Heart left ventricle (tissue), 16 donors: ENCODE measurements at places on chromosomes 7 and 10. TPM values are rescaled to one million over a fixed set of nuclear protein-coding genes. Genes with fewer than 3 reads are reported as not detected.

The SLC13A4 gene
- 0.48 TPM for total RNA-seq

The VPS37D gene
- total RNA-seq = 2.8 TPM

DNA sequence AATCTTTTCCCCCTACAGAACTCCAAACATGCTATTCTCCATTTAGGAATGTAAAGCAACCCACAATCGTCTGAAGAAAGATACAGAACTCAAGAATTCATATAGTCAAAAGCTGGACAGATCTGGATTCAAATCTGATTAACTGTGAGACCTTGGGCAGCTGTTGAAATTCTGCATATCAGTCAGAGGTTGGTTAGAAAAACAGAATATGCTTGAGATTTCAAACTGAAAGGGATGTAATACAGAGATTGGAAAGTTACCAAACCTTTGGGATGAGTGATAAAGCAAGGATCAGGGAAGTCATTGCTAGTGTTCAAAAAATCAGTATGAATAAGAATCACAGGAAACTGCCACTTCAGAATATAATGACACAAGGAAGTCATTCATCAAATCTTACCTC is 406.6 kb downstream of the HTR7 start:
- no peak for DNase-seq
- no peaks in the 10 kb centered on the region for H3K4me1 ChIP-seq
- no peaks in the 10 kb centered on the region for H3K27me3 ChIP-seq
- H3K27ac ChIP-seq = no peak overlapping the region
- no peak overlapping the region for H3K4me3 ChIP-seq
- H3K36me3 ChIP-seq = no peaks in the 10 kb centered on the region

DNA sequence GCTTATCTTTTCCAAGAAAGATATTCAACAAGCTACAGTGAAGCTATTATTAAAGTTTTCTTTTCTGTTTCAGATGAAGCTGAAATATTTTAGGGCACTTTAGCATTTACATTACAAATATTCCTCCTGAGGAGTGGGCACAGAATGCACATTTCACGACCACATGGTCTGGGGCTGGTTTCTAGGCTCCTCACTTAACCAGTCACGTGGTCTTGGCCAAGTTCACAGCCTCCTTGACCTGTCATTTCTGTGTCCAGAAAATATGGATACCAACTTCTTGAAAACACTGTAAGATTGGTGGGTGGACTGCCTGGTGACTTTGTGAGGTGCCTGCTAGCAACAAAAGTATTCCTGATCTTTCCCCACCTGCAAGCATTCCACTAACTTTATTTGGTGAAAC is 70.9 kb downstream of the FAM171A1 start:
- H3K4me1 ChIP-seq = peaks cover 6% of the 10 kb centered on the region
- H3K27ac ChIP-seq = no peak overlapping the region
- H3K36me3 ChIP-seq = no peaks in the 10 kb centered on the region
- DNase-seq = no peak

The CLCN1 gene
- not detected for total RNA-seq

GRCh38 chr7:132097550-132098134 is 478.6 kb downstream of the PLXNA4 start:
- no peak overlapping the region for H3K27ac ChIP-seq
- DNase-seq = no peak
- H3K27me3 ChIP-seq = no peaks in the 10 kb centered on the region
- no peaks in the 10 kb centered on the region for H3K4me1 ChIP-seq
- no peaks in the 10 kb centered on the region for H3K36me3 ChIP-seq

DNA sequence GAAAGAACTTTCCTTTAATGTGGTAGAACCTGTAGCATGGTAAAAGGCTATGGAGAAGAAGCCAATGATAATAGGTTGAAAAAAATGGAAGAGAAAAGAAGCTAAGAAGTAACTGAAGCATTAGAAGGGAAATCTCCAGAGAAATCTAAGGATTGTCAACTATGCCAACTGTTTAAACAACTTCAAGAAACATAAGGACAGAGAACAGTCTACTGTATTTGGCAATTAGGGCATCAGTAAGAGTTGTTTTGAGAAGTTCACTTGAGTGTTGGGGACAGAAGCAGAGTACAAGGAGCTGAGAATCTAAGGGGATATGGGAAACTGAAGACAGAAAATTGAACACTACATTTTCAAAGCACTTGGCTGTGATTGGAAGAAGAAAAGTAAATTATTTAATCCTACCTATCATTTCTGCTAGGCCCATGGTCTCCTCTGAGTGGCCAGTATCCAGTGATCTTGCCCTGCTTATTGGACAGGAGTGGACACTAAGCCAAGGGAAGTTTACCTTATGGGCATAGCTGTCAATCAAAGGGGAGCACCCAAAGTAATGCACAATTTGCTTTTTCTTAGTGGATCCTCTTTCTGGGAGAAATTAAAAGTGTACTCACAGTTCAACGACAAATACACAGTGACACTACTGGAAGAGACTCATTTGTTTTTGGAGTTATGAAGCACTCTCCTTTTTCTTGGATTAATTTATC is 56.4 kb upstream of the CCDC71L start:
- H3K36me3 ChIP-seq = no peaks in the 10 kb centered on the region
- H3K27me3 ChIP-seq = no peaks in the 10 kb centered on the region
- DNase-seq = no peak
- H3K4me1 ChIP-seq = peaks cover 10% of the 10 kb centered on the region

- no peak overlapping the region for H3K27ac ChIP-seq
- H3K4me3 ChIP-seq = no peak overlapping the region
- no peak for DNase-seq
These were observed 325.6 kb downstream of the ZWINT start for GRCh38 chr10:56035489-56035888.

The RASA4B gene
- 11.5 TPM for total RNA-seq

GRCh38 chr7:139596626-139597025 is 73.1 kb downstream of the CLEC2L start:
- H3K36me3 ChIP-seq = peaks cover 100% of the 10 kb centered on the region
- H3K4me3 ChIP-seq = no peak overlapping the region
- no peaks in the 10 kb centered on the region for H3K27me3 ChIP-seq
- H3K27ac ChIP-seq = no peak overlapping the region
- peaks cover 3% of the 10 kb centered on the region for H3K4me1 ChIP-seq

- no peaks in the 10 kb centered on the region for H3K4me1 ChIP-seq
- no peak for DNase-seq
- H3K27me3 ChIP-seq = no peaks in the 10 kb centered on the region
- H3K27ac ChIP-seq = no peak overlapping the region
These were observed 34.7 kb downstream of the GRID1 start for GRCh38 chr10:86331861-86332260.

The PTPRN2 gene
- total RNA-seq = 1.3 TPM

DNA sequence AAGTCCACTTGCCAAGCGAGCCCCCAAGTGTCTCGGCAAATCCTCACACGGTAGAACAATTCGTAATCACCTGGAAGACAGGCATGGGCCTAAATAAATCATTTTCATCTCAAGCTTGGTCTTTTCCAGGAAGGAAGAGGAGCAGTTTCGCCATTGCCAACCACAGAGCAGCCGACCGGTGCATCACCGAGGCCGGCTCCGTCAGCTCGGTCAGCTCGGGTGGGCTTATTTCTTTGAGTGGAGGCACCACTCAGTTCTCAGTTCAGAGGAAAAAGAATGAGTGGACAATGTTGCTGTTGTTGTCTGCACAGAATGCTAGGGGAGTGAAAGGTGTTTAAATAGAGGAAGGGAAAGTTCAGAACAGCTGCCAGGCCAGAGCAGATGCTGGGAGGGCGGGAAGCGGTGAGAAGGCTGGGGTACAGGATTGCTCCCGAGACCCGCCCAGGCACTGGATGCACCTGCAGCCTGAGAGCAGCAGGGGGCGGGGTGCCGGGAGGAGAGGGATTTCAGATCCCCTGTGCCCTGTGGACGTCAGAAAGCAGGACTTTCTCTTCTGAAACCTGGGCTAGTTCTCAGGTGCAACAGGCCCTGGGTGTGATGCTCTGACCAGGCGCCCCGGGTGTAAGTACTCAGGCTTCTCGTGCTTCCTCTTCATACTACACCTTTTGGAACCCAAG is 17.7 kb upstream of the IGFBP3 start:
- H3K36me3 ChIP-seq = no peaks in the 10 kb centered on the region
- H3K4me1 ChIP-seq = no peaks in the 10 kb centered on the region
- H3K27me3 ChIP-seq = no peaks in the 10 kb centered on the region
- no peak overlapping the region for H3K27ac ChIP-seq
- no peak for DNase-seq
- H3K4me3 ChIP-seq = no peak overlapping the region

The SEMA4G gene
- 1.4 TPM for total RNA-seq
